CD4-positive, alpha-beta T cell treated with Interleukin-1 beta for 1 hour (primary cell): ENCODE measurements at places on chromosomes 12 and 14.

DNA sequence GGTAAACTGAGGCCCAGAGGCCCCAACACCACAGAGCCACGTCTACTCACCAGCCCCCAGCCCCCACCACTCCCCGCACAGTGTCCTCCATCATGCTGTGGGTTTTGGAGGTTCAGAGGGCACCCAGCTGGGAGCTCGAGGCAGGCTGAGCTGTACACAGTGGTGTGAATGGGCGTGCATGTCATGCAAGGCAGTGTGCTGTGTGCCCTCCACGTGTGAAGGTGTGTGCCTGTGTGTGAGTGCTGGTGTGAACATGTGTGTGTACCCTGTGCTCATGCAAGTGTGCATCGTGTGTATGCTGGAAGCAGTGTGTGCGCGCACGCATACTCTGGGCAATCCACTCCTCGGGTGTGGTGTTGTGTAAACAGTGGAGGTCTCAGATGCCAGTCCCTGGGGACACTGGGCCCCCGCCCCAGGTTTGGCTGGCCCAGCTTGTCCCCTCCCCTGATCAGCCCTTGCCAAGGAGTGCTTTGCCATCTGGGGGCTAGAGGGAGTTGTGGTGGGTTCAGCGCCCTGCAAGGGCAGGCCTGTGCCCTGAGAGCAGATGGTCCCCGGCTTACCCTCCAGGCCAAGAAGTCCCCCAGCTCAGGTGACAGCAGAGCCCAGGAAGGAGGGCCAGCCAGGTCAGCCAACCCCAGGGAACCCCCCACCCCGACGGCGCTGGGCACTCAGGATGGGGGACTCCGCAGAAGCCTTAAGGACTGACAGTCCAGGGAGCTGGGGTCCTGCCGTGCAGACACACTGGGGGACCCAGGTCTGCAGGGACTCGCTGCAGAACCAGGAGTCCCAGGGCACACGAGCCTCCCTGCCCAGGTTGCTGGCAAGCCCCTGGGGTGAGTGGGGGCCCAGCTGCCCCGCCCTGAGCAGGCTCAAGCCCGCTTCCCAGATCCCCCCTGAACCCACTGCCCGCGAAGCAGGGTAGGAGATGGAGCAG is 23.8 kb upstream of the GPR132 start:
- DNase-seq: no peak

GRCh38 chr12:82149045-82149444 is 209.1 kb downstream of the CCDC59 start:
- no peak for DNase-seq

GRCh38 chr12:67161322-67161918 is 107.7 kb upstream of the CAND1 start:
- DNase-seq: peak; percentile 14

DNA sequence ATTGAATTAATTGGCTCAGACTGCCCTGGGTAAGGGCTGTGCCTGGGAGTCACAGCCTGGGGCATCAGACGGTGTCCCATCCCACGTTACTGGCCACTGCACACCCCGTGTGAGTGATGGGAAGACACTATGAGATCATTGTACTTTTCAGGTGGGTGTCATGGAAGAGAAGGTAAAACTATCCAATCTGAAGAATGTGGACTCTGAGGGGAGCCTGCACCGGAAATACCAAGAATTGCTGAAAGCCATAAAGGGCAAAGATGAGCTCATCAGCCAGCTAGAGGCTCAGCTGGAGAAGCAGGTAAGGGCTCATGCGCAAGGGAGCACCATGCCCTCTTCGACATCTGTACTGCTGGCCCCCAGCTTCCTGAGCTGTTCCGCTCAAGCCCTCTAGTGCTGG is 24.0 kb downstream of the PLEKHH1 start:
- no peak for DNase-seq

- DNase-seq: no peak
These were observed 110.6 kb upstream of the AMIGO2 start for GRCh38 chr12:47190271-47190750.

DNA sequence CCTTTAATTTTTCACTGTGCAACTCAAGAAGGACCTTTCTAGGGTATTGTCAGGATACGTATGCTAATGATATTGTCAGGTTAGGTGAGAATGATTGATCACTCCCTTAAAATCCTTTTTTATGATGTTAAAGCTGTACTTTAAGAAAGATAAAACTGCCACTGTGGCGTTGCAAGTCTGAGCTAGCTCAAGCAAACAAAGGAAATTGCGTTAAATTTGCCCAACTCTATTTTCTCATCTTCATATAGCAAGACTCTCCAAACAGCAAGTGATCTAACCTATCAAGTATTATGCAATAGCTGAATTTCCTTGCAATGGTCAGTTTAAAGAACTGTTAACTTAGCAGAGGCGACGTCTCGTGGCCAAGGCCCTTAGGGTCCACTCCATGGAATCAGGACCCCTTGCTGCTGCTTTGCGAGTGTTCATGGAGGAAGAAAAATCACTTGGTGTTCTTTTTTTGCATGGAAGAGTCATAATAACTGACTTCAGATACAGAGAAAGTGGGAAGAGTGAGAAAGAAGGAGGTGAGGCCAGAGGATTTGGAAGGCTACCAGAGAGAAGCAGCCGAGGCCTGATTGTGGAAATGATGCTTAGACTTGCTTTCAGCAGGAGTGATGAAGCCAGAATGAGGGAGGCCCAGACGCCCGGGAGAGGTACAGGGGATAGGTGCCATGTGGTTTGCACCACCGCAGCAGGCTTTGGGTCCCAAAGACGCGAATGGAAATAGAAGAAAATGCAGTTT is 2.5 kb downstream of the TRAF3 start:
- DNase-seq: no peak
